Fibroblast of the aortic adventitia (primary cell): ENCODE measurements at places on chromosomes 3 and 15. TPM values are rescaled to one million over a fixed set of nuclear protein-coding genes. Genes with fewer than 3 reads are reported as not detected.

GOLGA8S gene
- total RNA-seq: under 0.01 TPM in 1 of 2 replicates, not detected in the other

TERB2 gene
- not detected in 2 replicates for total RNA-seq

TRPC1 gene
- total RNA-seq: 26.1 and 26.7 TPM in 2 replicates

IGF2BP2 gene
- total RNA-seq: 40.1 and 99.3 TPM in 2 replicates
